ENCODE measurements at places on chromosomes 2 and 18.

DNA sequence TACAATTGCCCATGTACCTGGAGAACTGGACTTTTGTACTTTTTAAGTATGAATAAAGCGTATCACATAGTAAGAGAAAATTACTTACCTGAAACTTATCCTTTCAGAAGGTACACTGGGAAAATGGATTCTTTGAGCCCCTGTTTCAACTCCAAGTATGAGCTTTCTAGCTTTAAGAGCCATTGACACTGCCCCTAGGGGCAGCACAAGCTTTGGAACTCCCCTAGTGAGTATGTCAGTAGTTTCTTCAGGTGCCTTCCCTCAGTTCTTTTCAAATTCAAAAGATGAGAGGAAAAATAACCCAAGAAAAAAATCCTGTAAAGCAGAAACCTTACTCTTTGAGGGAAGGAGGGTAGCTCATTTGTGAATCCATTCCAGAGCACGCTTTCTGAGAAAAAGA lies 124.1 kb downstream of the MEMO1 start:
- no peak for DNase-seq

GRCh38 chr18:78871618-78872017 lies 108.0 kb upstream of the SALL3 start:
- DNase-seq, result no peak

GRCh38 chr2:1972422-1972821 lies 228.1 kb upstream of the PXDN start:
- no peak for DNase-seq

DNA sequence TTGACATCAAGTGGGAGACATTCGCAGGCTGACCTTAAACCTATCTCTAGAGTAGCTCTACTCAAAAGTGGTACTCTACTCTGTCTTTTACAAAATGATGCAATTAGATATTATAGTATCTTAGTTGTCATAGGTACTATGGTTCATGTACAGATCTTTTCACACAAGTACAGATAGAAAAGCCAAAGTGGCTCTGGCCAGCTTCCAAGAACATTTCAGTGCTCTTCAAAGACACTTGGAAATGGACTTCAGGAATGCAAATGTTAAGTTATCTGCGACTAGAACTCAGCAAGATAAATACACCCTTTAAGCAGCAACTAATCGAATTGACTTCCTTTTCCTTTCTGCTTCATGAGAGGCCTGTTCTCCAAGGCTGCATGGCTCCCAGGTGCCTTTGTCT lies 718.7 kb upstream of the FAM98A start:
- DNase-seq, result no peak

GRCh38 chr2:132446444-132446843 lies 29.8 kb downstream of the GPR39 start:
- no peak for DNase-seq

DNA sequence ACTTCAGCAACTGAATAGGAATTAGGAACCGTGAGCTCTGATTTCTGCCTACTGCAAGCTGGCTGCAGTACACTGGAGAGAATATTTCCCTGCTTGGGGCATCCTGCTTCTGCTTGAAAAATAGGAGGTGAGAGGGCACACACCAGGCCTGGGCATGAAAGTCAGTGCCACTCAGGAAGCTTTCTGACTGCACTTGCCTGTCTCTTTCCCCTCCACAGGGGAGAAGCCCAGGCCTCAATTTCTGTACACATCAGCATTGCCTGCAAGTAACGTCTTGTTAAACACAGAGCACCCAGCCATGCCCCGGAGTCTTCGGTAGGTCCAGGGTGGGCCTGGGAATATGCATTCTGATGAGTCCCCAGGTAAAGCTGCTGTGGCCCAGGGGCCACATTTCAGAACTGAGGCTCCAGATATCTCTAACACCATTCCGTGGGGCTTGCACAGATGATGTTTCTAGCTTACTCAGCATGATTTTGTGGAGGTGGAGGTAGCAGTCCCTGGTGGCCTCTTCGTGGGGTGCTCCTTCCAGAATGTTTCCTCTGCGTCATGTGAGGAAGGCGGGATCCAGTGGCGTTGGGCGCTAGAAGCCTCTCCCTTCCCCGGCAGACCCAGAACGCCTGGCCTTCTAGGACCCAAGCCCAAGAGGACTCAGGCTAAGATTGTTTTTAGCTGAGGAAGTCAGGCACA lies 114.1 kb downstream of the ZBTB7C start:
- DNase-seq, result no peak
